ENCODE measurements at places on chromosomes 5 and 9.
A peak's percentile ranks its signal among the peaks of the same experiment; 100 is the strongest.

DNA sequence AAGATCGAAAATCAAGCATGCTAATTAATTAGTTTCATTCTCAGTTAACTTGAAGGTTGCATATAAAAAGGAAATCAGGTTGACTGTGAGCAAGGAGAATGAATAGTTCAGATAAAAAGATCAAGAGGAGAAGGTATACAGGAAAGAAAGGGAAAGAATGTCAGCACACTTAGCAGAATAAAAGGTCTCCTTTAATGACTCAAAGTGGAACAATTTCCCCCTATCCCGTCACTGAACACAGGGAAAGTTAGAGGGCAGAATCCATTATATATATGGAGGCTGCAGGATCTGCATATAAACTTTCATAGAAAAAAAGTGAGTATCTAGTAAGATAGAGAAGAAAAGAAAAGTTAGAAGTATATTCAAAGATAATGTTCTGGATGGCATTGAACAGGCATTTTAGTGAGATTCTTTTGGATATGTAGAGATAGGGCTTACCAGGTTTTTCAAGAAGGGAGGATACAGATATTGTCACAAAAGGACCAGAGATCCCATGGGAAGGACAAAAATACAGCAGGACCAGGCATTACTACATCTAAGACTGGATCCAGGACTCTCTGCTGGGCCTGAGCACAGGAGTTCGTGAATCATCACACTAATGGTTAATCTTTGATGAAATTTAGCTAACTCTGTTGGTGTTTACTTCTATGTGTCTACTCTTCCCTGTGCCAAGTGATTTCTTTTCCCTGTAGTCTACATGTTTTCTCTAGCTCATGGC lies 988.2 kb upstream of the ARRDC3 start:
- DNase-seq, result no peak
- H3K4me1 ChIP-seq, result no peaks in the 10 kb centered on the region
- no peaks in the 10 kb centered on the region for H3K36me3 ChIP-seq
- no peaks in the 10 kb centered on the region for H3K27me3 ChIP-seq
- no peak overlapping the region for H3K27ac ChIP-seq

GRCh38 chr5:24407466-24407865 lies 237.3 kb downstream of the CDH10 start:
- H3K36me3 ChIP-seq, result no peaks in the 10 kb centered on the region
- no peak for DNase-seq
- no peaks in the 10 kb centered on the region for H3K4me1 ChIP-seq
- H3K4me3 ChIP-seq, result no peak overlapping the region

DNA sequence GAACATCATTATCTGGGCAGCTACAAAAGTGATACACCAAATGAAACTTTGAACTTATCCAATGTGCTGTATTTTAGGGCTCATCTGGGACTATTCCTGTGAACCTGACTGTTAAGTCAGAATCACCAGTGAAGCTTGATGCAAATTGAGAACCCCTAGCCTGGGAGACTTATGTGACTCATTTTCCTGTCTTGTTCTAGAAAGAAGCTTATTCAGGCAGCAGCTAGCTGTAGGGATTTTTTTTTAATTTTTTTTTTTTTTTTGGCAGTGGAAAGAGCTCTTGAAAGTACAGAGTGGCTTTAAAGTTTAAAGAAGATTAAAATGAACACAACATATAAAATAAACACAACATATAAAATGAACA lies 81.1 kb upstream of the TNFAIP8 start:
- no peaks in the 10 kb centered on the region for H3K36me3 ChIP-seq
- peak overlapping the region; percentile 77 for H3K27ac ChIP-seq
- DNase-seq, result no peak
- H3K27me3 ChIP-seq, result no peaks in the 10 kb centered on the region

GRCh38 chr5:72185496-72186329 lies 78.4 kb downstream of the MAP1B start:
- H3K36me3 ChIP-seq, result no peaks in the 10 kb centered on the region
- no peak overlapping the region for H3K4me3 ChIP-seq
- H3K27ac ChIP-seq, result no peak overlapping the region
- no peak for DNase-seq
- H3K4me1 ChIP-seq, result no peaks in the 10 kb centered on the region

GRCh38 chr5:134247428-134248224 lies 21.8 kb upstream of the PPP2CA start:
- H3K4me1 ChIP-seq, result no peaks in the 10 kb centered on the region

- H3K27ac ChIP-seq, result no peak overlapping the region
- H3K36me3 ChIP-seq, result no peaks in the 10 kb centered on the region
- H3K27me3 ChIP-seq, result no peaks in the 10 kb centered on the region
- H3K4me1 ChIP-seq, result no peaks in the 10 kb centered on the region
- DNase-seq, result no peak
Measured at GRCh38 chr9:78383130-78383529, 86.2 kb downstream of the PSAT1 start.

GRCh38 chr5:108560581-108560980 lies 178.7 kb upstream of the FBXL17 start:
- no peaks in the 10 kb centered on the region for H3K36me3 ChIP-seq
- no peak overlapping the region for H3K4me3 ChIP-seq
- DNase-seq, result no peak

- H3K36me3 ChIP-seq, result no peaks in the 10 kb centered on the region
- no peaks in the 10 kb centered on the region for H3K27me3 ChIP-seq
- peak; percentile 86 for DNase-seq
Measured at GRCh38 chr9:87479801-87480201, 17.9 kb upstream of the DAPK1 start.

DNA sequence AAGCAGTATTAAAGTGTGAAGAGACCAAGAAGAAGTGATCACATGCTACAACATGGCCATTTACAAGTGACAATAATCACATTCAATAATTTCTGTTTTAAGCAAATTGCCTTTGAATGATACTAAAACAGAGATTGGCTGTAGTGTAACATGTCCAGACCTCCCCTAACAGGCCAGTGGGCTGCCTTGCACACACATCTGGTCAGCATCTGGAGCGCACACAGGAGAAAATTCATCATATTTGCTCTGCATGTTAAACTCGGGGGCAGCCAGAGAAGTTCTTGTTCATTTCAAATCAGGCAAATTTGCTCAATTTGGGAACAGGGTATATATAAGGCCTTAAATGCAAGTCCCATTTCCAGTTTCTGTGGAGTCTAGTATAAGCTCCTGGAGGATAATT lies 111.1 kb upstream of the FBXL7 start:
- H3K27me3 ChIP-seq, result no peaks in the 10 kb centered on the region
- H3K27ac ChIP-seq, result no peak overlapping the region
- no peaks in the 10 kb centered on the region for H3K36me3 ChIP-seq
- H3K4me1 ChIP-seq, result no peaks in the 10 kb centered on the region

DNA sequence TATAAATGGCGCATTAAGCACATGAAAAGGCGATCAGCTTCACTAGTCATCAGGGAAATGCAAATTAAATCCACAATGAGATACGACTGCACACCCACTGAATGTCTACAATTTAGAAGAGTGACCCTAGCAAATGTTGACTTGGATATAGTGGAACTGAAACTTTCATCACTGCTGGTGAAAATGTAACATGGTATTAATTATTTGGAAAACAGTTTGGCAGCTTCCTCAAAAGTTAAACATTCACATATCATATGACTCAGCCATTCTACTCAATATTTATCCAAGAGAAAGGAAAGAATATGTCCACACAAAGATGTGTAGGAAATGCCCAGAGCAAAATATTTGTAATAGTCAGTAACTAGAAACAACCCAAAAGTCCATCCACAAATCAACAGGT lies 146.5 kb downstream of the LPAR1 start:
- no peaks in the 10 kb centered on the region for H3K27me3 ChIP-seq
- H3K4me3 ChIP-seq, result no peak overlapping the region
- no peaks in the 10 kb centered on the region for H3K36me3 ChIP-seq
- H3K4me1 ChIP-seq, result no peaks in the 10 kb centered on the region

- no peaks in the 10 kb centered on the region for H3K36me3 ChIP-seq
- no peak overlapping the region for H3K27ac ChIP-seq
- H3K27me3 ChIP-seq, result no peaks in the 10 kb centered on the region
- no peaks in the 10 kb centered on the region for H3K4me1 ChIP-seq
- H3K4me3 ChIP-seq, result no peak overlapping the region
Measured at GRCh38 chr9:70594386-70594944, 180.0 kb upstream of the KLF9 start.

DNA sequence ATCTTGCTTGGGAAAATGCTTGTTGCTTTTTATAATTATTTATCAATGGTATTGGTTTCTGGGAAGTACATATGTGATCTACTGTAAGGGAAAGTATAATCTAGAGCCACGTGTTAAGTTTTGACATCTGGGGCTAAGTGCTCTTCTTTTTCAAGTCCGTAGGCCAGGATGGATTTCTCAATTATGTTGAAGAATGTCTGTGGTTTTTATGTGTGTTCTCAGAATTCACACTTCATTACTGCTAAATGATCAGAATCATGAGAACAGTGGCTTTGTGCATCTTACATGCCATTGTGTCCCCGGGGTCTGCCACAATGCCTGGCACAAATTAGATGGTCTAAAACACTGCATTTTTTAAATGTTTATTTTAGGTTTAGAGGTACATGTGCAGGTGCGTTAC lies 14.5 kb upstream of the AUH start:
- no peak overlapping the region for H3K4me3 ChIP-seq
- no peaks in the 10 kb centered on the region for H3K27me3 ChIP-seq
- no peak overlapping the region for H3K27ac ChIP-seq
- no peaks in the 10 kb centered on the region for H3K36me3 ChIP-seq
- DNase-seq, result no peak

- no peak for DNase-seq
- no peak overlapping the region for H3K4me3 ChIP-seq
- H3K36me3 ChIP-seq, result no peaks in the 10 kb centered on the region
- H3K27me3 ChIP-seq, result no peaks in the 10 kb centered on the region
Measured at GRCh38 chr5:2715856-2716255, 35.6 kb downstream of the IRX2 start.

DNA sequence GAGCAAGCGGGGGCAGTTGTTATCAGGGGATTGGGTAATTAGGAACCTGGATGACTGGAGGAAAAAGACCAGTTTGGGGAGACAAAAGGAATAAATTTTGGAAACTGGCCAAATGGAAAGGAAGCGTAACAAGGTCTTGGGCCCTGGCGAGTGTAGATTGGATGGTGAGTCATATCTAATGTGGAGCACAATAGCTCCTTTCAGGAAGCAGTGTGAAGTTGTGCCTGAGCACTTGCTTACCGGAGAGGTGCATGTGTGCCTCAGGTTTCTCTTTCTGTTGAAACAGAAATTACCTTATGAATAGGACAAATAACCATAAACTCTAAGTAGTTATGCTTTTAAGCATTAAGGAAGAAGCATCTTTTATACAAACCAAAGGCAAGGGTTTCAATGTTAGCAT lies 176.4 kb downstream of the KIF4B start:
- no peak overlapping the region for H3K4me3 ChIP-seq
- H3K36me3 ChIP-seq, result no peaks in the 10 kb centered on the region
- no peaks in the 10 kb centered on the region for H3K27me3 ChIP-seq
- no peak overlapping the region for H3K27ac ChIP-seq
- H3K4me1 ChIP-seq, result no peaks in the 10 kb centered on the region

DNA sequence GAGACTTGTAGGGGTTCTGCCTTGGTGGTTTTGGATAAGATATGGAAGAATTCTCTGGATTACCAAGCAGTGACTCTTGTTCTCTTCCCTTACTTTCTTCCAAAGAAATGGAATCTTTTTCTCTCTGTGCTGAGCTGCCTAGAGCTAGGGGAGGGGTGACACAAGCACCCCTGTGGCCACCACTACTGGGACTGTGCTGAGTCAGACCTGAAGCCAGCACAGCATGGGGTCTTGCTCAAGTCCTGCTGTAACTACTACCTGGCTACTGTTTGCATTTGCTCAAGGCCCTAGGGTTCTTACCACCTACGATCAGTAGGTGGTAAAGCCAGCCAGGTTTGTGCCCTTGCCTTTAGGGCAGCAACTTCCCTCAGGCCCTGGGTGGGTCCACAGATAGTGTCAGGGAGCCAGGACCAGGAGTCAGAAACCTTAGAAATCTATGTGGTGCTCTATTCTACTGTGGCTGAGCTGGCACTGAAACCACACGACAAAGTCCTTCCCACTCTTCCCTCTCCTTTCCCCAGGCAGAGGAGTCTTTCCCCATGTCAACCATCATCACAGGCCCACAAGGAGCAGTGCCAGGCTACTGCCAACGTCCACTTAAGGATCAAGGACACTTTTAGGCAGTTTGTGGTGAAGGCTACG lies 53.8 kb downstream of the SREK1 start:
- DNase-seq, result no peak
- no peak overlapping the region for H3K4me3 ChIP-seq
- no peaks in the 10 kb centered on the region for H3K4me1 ChIP-seq
- no peak overlapping the region for H3K27ac ChIP-seq

GRCh38 chr5:1288439-1289335 lies 6.2 kb downstream of the TERT start:
- H3K4me3 ChIP-seq, result no peak overlapping the region
- no peak overlapping the region for H3K27ac ChIP-seq
- H3K36me3 ChIP-seq, result no peaks in the 10 kb centered on the region
- no peaks in the 10 kb centered on the region for H3K27me3 ChIP-seq

DNA sequence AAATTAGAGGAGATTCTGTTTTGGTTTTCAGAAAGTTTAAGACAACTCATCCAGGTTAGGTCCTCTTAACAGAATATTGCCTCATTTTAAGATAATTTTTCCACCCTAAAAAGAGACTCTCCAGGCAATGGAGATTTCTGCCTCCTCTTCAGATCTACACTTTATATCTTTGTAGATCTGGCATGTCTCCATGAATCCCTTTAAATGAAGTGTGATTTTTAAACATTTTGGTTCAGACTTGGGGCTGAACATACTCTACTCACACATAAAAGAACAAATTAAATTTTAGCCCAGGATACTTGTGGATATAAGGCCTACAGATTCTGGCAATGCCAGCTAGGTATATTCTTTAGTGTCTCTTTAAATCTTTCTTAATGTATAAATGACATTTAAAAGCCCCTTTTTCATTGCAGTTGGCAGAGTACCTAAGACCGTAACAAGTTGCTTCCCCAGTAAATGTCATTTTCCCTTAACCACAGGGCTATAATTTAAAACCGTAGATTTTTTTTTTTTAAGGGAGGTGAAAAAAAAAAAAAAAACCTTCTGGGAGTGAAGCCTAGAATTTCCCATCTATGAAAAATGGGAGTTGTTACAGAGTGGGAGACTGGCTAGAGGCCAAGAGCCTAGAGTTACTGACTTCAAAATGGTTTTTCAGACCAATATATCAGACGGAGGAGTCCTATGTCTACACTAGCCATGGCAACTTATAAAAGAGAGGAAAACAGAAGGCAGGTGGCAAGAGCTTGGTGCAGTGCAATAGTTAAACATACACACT lies 207.8 kb upstream of the TARS1 start:
- no peak overlapping the region for H3K4me3 ChIP-seq
- H3K36me3 ChIP-seq, result no peaks in the 10 kb centered on the region
- no peaks in the 10 kb centered on the region for H3K27me3 ChIP-seq
- no peak overlapping the region for H3K27ac ChIP-seq

Measured in GM12878 (cell line).